ENCODE measurements at places on chromosomes 7 and 10.

DNA sequence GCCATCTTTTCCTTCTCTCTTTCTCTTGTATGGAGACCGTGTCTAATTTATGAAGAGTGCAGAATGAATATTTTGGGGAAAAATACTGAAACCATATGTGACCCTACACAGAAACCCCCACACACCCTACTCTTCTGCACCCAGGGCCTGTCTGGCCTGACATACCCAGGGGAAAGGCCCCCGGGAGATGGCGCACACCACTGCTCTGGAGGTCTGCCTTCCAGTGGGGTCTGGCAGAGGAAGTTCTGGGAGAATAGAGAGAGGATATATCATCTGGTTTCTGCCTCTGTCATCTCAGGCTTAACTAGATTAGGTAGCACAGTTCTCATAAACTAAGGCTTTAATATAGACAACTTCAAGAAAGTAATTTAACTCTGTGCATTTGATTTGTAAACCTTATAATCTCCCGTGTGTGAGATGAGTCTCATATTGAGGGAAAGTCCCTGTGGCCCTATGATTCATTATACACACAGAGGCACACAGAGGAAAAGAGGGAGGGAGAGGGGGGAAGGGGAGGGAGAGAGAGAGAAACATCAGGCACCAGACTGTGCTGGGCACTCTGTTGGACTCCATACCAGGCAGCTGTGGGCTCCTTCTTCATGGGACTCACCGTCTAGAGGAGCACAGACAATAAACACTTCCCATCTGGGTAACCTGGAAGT is 123.3 kb downstream of the AOAH start:
- ATAC-seq: no peak

- no peak for ATAC-seq
Measured at GRCh38 chr7:121796936-121797656, 75.9 kb upstream of the PTPRZ1 start.

- ATAC-seq: peak; percentile 85
Measured at GRCh38 chr10:95474228-95475002, 86.8 kb downstream of the SORBS1 start.

- no peak for ATAC-seq
Measured at GRCh38 chr7:106613848-106614560, 47.0 kb downstream of the CCDC71L start.

GRCh38 chr10:91924212-91925021 is 847 bp downstream of the BTAF1 start:
- ATAC-seq: no peak

DNA sequence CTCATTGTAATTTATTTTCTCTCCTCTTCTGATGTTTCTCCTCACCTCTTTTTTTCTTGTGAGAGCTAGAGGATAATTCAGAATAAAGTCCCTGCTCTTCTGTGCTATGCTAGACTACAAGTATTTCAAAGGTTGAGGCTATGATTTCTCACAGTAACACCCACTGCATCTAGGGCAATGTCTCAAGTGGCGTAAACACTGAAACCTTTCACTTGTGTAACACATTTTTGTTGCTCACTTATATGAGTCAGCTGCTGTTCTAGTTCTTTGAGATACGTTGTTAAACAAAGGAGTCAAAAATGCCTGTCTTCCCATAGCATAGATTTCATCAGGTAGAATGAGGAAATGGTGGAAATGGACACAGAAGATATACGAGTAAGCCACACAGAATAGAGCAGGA is 305.1 kb upstream of the PITRM1 start:
- peak; percentile 36 for ATAC-seq

DNA sequence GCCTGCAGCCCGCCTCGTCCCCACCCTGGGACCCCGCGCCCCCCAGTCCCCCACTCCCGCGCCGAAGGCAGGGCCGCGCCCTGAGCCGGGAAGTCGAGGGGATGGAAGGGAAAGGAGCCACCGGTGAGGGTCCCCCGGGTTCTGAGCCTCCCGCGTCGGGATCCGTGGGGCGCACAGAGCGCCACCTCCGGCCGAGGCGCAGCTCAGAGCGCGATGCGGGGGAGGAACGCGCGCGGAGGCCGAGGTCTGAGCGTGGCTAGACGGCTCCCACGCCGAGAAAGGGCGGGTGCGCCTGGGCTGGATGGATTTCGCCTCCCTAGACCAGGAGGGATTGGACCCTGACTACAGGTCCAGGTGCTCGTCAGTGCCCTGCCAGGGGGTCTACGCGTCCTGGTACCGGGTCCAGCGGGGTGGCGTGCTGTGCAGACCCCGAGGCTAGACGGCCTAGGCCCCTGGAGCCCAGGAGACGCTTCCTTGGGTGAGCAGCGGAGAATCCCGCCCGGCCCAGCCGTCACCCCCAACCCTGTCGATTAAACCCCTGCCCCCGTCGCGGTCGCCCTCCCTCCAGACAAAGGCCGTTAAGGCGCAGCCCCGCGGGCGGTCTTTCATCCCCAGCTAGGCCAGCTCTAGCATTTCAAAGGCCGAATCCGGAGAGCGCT is 986 bp upstream of the PDGFA start:
- ATAC-seq: no peak

GRCh38 chr10:113618338-113618737 is 45.5 kb downstream of the NRAP start:
- no peak for ATAC-seq

DNA sequence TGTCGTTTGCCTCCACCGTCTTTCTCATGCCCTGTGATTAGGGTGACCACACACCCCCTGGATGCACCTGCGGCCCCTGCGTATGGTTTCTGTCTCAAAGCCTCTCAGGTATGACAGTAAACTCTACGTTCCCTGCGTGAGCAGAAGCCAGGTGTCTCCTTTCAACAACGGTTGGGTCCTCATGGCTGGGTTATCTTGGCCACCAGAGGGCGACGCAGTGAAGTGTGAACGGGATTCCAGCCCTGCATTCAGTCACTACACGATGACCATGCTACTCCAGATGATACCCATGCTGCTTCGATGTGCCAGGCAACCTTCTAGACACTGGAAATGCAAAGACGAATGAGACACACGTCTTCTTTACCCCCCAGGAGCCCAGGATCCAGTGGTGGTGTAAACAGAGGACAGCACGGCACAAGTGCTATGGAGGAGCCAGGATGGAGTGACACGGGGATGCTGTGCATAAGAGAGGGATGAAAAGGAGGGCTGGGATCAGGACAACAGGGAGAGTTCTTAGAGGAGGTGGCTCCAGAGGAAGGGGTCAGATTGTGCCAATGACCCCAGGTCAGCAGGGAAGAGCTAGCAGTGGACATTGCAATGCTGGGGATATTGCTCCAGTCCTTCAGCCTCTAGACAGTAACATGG is 228.1 kb upstream of the PFKP start:
- ATAC-seq: no peak

- no peak for ATAC-seq
Measured at GRCh38 chr10:29826801-29827450, 192.2 kb upstream of the SVIL start.

GRCh38 chr7:114081606-114082425 is 163.0 kb upstream of the PPP1R3A start:
- no peak for ATAC-seq

- no peak for ATAC-seq
Measured at GRCh38 chr7:24130631-24131030, 153.4 kb upstream of the NPY start.

DNA sequence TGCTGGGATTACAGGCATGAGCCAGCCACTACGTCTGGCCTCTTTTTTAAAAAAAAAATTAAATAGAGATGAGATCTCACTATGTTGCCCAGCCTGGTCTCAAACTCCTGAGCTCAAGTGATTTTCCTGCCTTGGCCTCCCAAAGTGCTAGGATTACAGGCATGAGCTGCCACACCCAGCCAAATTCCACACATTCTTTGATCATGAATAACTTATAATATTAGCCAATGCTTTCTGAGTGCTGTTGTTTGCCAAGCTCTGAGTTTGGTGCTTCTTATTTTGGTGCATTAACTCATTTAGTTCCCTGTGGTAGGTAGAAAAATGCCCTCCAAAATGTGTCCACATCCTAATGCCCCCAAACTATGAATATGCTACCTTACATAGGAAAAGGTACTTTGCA is 47.2 kb upstream of the MKI67 start:
- ATAC-seq: no peak

GRCh38 chr7:76423666-76424412 is 911 bp upstream of the ZP3 start:
- ATAC-seq: no peak

- peak; percentile 25 for ATAC-seq
Measured at GRCh38 chr10:71753091-71753959, 20.0 kb downstream of the VSIR start.

- ATAC-seq: no peak
Measured at GRCh38 chr10:36533861-36534260, 591.5 kb upstream of the ANKRD30A start.

- no peak for ATAC-seq
Measured at GRCh38 chr10:28774051-28774995, 97.0 kb downstream of the BAMBI start.

GRCh38 chr7:102079140-102080018 is 207.3 kb upstream of the SH2B2 start:
- ATAC-seq: no peak

DNA sequence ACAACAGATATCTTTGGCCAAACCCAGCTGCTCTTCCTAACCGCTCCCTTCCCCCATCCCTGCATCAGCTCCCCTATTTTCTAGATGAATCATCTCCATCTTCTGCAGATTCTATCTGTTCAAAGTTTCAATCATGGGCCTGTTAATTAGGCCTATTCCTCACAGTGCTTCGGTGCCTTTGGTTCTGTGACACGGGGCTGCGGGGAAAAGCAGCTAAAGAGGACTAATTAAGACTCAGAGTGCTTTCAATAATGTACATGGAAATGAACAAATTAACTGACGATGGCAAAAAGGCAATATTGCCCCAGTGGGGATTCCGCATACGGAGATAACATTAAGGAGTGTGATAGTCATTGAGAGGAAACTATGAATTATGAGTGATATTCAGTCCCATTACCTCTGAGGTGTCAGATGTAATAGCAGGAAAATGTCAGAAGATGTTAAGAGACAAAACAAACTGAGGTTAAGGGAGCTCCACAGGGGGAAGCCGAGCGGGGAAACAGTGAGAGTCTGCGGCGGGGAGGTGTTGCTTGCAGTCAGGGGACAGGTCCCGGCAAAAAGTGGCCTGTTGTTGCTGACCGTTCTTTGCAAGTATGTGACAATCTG is 716.9 kb downstream of the TYW1 start:
- ATAC-seq: no peak

GRCh38 chr7:4297918-4298219 is 384.2 kb upstream of the FOXK1 start:
- no peak for ATAC-seq

DNA sequence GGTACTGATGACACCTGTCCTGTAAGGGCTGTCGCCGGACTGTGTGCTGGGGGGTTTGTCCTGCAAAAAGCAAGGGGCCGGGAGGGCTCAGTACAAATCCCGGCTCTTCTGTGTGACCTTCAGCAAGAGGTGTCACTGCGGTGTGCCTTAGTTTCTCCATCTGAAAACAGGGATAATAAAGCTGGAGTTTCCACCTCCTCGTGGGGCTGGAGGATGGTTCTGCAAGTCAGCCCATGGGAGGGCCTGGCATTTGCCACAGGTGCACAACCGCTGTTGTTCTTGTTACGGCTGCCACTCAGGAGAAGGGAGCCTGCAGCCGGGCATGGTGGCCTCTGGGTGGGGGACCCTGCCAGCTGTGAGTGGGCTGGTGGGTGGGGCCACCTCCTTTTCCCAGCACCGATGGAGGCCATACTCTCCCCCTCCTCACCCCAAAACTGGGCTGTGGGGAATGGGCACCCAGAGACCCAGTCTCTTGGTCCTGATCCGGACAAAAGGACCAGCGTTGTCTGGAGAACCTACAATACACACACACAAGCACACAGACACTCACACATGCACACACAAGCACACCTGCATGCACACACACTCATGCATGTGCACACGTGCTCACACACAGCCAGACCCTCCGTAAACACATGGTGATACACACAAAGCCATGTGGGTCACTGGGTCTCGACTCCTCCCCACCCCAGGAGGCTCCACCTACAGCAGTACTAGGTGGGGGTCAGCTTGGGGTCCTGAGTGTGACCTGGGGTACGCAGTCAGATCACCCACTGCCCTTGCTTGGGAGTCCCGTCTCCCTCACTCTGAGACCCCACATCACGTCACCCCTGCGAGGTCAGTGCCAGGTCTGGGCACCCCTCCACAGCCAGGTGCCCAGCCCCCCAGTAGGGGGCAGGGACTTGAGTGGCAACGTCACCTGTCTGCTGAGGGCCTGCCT is 34.1 kb downstream of the ELFN1 start:
- no peak for ATAC-seq

- ATAC-seq: no peak
Measured at GRCh38 chr7:116384936-116385635, 114.5 kb upstream of the CAV2 start.

GRCh38 chr10:44619975-44620374 is 235.1 kb upstream of the CXCL12 start:
- ATAC-seq: no peak

DNA sequence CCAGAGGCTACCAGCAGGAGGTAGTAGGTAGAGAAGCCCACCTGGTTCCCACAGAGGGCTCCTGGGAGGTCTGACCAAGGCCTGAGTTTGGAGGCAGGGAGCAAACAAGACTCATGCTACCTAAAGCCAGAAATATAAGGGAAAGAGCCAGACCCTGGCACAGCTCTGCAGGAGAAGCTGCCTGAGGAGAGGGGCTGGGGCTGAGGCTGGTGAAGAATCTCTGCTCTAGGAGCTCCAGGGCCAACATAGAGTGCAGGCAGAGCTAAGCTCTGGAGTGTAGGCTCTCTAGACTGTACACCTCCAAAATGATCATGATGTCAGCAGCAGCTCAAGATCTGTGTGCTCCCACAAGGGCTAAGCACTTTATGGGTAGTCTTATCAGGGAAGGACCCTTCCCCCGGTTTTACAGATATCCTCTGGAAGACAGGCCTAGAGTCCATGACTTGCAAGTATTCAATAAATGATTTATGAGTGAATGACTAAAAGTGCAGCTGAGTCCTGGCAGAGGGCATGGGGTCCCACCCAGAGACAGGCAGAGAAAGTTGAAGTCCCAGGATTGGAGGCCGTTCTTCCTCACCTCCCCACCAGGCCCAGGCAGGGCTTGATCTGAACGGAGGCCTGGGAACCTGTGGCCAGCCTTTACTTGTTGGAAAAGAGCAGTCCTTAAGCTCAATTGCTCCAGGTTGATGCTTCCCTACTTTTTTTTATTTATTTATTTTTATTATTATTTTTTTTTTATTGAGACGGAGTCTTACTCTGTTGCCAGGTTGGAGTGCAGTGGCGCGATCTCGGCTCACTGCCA is 71.5 kb upstream of the LRRC4 start:
- ATAC-seq: no peak

GRCh38 chr10:102408728-102409603 is 9.6 kb downstream of the PSD start:
- peak; percentile 43 for ATAC-seq

- no peak for ATAC-seq
Measured at GRCh38 chr10:969473-970150, 18.6 kb upstream of the GTPBP4 start.

DNA sequence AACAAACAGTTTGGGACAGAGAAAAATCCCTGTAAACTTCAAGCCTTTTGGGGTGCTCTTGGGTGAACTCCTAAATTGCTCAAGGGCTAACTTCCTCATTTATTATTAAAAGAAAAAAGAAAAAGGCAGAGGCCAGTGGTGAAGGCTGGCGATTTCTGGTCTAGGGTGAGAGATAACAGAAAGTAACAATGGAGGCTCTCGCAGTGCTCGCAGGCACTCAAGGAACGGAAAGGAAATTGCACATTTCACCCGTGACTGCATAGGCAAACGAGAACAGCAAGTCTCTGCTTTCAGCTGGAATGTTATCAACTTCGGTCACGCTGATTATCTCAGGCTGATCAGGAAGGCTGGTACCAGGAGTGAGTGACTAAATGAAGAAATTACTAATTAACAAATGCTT is 70.7 kb downstream of the PRKAG2 start:
- no peak for ATAC-seq

- ATAC-seq: no peak
Measured at GRCh38 chr7:85039196-85039923, 147.5 kb downstream of the SEMA3D start.

GRCh38 chr10:85413570-85413969 is 953.0 kb downstream of the GRID1 start:
- ATAC-seq: no peak

Measured in gastroesophageal sphincter (tissue), 4 donors.